Suppressor macrophage (primary cell): ENCODE measurements at places on chromosomes 2 and 18.

DNA sequence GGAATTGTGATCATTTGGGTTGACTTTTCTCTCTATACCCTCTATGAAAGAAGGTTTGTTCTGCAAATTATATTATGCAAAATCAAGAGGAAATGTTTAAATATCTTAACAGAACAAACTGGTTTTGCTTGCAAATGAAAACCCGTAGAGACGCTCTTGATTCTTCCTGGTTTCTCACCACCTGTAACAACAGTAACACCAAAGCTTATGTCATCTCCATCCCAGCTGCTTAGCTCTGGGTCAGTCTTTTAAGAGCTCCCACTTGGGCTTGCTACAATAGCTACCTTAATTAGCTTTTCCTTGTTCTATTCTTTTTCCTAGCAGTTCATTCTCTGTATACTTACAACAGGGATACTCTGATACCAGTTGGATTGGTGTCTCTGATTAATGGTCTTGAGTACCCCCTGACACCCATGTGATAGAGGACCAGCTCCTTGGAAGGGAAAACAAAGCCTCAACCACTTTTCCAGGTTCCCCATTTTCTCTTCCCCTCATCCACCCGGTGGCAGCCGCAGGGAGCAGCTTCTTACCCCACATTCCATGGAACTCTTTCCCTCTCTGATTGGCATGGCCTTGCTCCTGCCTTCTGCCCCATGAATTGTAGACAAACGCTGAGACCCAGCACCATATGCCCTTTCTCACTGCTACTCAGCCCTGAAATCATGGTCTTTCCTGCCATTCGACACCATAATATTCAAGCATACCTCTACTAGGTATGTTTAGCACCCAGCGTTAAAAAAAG is 27.7 kb downstream of the TMEM182 start:
- DNase-seq, result no peak

DNA sequence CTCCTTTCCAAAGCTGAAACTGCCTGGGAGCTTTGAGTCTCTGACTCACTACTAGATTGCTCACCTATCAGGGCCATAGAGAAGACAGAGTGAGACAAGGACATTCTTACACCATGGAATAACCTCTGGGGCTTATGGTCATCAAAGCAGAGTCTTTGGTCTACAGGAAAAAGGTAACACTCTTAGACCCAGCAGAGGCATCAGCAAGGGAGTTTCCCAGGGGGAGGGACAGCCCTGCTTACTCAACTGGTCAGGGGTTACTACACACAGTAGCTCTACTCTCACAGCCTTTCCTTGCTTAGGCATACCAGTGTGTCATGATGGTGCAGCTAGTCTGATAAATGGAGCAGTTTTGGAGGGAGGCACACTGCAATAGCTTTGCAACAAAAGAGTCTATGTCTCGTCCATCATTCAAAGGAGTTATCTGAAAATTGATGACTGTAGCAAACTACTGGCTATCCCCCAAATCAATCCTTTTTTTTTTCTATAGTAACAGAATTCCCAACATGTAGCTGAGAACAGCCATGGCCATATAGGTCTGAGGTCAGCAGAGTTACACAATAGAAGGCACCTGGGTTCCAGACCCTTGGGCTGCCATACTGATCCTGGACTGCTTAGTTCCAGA is 22.4 kb upstream of the CD28 start:
- DNase-seq, result peak; percentile 84

DNA sequence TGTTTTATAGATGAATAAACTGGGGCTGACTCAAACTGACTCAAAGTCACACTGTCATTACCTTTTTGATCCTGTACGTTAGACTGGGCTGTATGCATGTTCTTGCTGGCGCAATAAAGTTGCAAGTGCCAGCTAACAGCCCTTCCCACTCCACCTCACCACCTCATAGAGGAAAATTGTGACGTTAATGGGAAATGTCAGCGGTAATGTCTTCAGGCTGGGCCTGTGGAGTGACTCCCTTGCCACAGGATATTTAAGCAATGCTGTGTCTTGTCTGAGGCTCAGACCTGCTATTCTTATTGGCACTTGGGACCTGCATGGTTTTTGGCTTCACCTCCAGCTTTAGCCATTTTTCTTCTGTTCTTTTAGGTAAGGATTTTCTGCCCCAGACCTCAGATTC is 25.2 kb upstream of the CASP10 start:
- DNase-seq, result peak; percentile 96

DNA sequence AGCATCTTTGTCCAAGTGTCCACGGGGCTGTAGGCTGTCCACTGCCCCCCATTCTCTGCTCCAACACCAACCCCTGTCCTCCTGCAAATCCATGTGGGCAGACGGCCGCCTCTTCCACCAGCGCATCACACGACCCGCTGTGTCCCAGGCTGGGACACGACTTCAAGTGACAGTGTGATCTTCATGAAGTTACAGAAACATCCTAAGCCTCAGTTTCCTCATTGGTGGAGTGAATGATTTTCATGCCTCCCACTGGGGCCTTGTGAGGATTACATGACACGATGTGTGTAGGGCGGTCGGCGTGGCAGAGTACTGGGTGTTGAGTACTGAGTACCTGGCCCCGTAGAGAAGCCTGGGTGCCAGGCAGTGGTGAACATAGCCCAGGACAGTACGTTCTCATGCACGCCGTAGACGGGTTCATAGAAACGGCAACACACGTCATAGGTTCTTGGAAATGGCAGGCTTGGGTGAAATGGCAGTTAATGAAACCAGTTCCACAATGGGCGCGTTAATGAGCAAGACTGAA is 9.3 kb upstream of the ALLC start:
- DNase-seq, result no peak

- DNase-seq, result no peak
Measured at GRCh38 chr2:158088093-158088492, 13.6 kb upstream of the UPP2 start.

GRCh38 chr2:237440819-237441281 is 26.9 kb upstream of the COL6A3 start:
- peak; percentile 48 for DNase-seq

DNA sequence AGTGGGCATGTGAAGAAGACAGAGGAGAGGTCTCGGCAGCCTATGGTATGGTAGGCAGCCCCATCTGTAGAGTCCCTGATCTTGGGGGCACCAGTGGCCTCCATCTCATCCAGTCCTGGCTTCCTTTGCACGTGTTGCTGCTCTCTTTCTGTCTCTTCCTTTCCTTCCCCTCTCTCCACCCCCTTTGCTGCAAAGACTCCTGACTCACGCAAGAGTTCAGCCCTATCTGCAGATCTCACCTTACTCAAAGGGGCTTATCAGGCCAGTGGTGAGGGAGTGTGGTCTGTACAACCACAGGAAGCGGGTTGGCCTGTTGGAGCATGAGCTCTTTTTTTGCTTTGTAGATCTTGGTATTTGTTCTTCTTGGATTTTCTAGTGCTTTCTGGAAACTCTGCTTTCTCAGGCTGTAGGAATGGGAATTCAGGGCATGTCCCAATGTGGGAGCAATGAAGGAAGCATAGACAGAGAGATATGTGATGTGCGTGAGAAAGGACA is 14.6 kb upstream of the NT5DC4 start:
- DNase-seq, result no peak

DNA sequence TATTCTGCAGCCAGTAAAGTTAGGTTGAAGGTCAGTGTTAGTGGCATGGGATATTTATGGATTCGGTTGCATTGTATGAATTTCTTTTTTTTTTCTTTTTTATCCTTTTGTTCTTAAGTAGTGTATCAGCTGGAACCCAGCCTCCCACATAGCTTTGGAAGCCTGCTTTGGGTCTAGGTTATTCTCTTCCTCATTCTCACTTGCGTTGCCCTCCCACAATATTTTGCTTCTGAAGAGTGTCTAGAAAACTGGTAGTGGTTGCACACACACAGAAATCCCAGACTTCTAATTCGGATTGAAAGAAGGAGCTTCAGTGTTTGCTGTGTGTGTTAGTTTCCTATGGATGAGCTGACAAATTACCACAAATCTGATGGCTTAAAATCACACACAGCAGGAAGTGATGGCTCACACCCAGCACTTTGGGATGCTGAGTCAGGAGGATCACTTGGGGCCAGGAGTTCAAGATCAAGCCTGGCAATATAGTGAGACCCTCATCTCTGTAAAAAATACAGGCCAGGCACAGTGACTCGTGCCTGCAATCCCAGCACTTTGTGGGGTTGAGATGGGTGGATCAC is 104.8 kb downstream of the ARL4C start:
- peak; percentile 43 for DNase-seq

DNA sequence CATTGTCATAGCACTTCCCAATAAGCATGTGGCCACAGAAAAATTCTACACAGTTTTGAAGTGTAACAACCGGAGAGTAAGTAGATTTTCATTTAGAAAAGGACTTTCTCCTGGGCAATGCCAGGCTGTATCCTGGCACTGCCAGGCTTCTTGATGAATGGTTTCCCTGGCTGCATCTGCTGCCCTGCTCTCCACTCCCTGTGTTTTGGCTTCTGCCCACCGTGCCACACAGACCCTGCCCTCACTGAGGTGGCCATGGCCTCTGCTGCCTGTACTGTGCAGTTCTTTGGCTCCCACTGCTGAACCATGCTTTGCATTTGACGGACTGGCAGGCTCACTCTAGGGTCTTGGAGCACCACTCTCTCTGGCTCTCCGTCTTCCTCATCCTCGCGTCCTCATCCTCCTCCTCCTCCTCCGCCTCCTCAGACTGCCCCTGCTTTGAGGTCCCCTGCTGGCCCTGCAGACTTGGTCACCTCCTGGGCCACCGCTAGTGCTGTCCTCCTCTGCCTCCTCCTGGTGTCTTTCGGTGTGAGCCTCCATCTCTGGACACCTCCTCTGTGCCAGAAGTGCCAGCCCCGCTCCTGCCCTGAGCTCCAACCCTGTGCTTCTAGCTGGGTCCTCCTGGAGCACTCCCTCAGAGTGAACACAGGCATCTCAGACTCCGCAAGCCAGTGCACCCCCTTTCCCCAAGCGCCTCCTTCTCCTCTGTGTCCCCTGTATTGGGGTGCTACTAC is 45.9 kb upstream of the CNGA3 start:
- DNase-seq, result no peak

DNA sequence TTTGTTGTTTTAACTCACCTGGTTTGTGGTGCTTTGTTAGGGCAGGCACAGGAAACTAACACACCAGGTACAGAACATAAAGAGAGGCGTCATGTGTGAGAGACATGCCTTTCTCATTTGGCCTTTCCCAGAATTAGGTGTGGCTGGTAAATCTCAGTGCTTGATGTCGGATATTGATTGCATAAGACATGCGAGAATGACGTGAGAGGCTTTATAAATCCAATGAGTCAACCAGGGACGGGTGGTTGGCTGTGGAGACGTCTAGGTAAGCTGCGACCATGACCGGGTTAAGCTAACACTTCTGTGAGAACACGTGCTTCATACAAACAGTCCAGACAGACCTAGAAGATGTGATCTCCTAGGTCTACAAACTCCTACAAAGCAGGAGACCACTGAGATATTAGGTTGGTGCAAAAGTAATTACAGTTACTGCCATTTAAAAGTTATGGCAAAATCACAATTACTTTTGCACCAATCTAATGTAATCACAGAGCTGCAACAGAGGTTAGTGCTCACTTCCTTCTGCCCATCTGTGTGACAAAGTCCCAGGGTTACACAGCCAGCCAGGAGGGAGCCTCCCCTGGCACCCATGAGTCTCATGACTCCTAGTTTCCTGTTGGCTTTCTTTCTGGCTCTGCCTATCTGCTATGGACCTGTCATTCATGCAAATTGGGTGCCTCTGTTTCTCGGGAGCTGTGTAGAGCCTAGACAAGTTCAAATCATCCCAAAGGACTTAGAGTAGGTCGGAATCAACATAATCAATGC is 98.9 kb upstream of the ATP8B1 start:
- DNase-seq, result peak; percentile 10

DNA sequence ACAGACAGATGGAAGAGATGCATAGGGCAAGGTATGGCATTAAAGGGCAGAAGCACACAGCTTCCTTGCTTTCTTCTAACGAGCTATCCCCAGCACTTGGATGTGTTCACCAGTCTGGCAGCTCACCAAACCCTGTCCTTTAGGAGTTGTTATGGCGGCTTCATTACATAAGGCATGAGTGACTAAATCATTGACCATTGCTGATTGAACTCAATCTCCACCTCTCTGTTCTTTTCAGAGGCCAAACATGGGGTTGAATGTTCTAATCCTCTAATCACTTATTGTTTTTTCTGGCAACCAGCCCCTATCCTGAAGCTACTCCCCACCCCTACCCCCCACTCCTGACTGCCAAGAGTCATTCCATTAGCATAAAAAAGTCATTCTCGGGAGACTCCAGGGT is 301.8 kb downstream of the XIRP2 start:
- no peak for DNase-seq

DNA sequence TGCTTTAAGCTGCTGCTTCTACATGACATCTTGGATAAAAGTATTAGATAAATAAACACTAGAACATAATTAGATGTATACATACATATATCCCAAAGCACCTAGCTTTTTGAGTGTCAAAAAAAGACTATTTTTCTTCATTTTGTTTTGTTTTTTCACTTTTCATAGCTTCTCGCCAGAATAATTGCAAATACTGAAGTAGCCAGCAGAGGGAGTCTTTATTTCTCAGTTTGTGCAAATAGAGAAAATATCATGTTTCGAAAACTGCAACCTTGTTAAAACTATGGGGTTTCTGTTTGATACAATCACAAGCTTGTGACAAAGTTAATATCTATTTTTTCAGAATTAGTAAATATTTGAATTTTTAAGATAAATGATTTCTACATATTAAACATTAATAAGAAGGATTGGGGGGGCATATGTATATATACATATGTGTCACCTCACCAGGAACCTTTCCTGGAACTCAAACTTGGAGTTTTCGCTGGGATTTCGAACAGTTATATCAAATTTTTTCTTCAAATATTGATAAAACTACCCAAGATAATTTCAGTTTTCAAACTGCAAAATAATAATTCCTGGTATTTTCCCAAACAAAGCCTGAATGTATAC is 61.0 kb downstream of the GRB14 start:
- DNase-seq, result peak; percentile 60

GRCh38 chr18:79631096-79631507 is 48.5 kb upstream of the CTDP1 start:
- DNase-seq, result no peak

DNA sequence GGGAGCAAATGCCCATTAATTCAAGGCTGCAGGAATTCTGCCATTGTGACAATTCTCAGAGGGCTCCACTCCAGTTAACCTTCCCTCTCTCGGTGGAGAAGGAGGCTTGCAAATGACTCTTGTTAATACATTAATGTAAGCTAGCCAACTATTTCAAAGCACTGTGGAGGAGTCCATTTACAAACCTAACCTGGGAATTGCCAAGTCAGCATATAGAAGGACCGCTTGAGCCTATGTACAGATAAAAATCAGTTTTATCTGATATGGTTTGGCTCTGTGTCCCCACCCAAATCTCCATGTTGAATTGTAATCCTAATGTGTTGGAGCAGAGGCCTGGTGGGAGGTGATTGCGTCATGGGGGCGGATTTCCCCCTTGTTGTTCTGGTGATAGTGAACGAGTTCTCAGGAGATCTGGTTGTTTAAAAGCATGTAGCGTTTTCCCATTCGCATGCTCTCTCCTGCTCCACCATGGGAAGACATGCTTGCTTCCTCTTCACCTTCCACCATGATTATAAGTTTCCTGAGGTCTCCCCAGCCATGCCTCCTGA is 366.7 kb downstream of the LRATD1 start:
- no peak for DNase-seq

GRCh38 chr2:29130295-29130694 is 15.1 kb downstream of the CLIP4 start:
- DNase-seq, result peak; percentile 73
